ENCODE measurements at places on chromosomes 3 and 15.

DNA sequence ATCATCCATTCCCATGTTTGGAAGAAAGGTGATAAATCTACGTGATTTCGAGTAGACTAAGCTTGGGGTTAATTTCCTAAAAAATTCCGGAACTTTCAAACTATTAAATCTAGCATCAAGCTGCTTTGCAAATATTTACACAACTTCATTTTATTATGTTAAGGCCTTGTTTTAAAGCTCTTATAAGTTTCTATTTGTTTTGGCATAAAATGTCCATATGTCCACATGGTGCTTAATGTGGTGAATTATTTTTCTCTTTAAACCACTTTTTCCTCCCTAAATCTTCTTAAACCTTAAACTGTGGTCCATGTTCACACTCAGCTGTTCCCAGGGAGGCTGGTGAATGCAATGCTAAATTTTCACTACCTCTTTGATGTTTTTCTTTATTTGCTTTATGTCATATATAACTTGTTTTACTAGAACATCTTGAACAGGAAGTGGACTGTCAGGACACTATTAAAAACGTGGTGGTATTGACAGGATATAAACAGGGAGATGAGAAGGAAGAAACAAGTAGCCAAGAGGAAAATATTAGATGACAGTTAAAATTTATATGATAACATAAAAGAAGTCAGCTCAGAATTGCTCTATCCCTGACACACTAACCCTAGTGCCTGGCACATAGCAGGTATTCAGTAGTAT lies 72.5 kb upstream of the AGTR1 start:
- DNase-seq: no peak

DNA sequence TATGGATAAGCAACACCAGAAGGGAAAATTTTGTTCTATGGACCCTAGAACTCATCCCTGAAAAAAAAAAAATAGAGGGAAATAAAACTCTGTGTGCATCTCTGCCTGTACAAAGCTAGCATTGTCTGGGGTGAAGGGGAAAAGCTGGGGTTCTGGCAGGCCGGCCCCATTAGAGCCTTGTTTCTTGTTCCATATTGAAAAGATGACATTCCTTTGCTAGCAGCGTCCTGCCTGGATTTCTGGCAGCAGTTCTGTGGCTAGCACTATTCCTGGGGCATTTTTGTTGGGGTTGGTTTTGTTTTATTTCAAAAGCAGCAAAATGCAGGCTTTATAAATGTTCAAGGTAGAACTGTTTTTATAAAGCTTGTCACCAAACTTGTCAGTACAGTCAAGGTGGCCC lies 45.2 kb downstream of the RARB start:
- DNase-seq: no peak

DNA sequence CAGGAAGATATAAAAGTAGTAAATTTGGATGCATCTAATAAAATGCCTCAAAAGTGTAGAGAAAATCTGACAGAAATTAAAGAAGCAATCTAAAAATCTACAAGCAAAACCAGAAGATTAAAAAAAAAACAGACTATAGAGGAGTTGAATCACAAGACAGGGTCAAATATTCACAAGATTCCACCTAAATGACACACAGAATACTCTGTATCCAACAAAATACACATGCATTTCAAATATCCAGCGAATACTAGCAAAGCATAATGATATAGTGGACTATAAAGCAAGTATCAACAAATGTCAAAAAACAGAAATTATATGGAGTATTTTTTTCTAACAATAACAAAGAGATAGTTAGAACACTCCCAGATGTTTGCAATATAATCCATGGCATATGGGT lies 20.5 kb upstream of the ACTC1 start:
- no peak for DNase-seq

GRCh38 chr15:39172380-39173281 lies 408.2 kb upstream of the THBS1 start:
- DNase-seq: no peak

GRCh38 chr3:143011705-143012104 lies 10.3 kb downstream of the U2SURP start:
- DNase-seq: no peak

DNA sequence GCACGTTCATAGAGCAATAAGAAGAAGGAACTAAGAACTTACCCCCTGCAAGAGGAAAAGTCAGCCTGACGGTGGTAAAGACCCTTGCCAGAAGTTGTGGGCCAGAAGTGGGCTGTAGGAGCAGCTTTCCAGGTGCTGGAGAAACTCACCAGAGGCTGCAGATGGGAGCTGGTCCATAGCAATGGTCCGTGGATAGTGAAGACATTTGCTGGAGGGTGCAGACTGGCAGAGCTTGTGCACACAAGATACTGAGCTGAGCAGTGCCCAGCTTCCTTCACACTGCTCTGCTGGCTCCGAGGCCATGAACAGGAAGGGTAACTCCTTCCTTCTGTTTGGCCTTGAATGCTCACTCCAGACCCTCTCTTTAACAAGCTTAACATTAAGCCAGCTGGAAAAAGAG lies 149.8 kb upstream of the BNIP2 start:
- DNase-seq: no peak

GRCh38 chr3:54622678-54623077 lies 305.2 kb downstream of the LRTM1 start:
- DNase-seq: no peak

DNA sequence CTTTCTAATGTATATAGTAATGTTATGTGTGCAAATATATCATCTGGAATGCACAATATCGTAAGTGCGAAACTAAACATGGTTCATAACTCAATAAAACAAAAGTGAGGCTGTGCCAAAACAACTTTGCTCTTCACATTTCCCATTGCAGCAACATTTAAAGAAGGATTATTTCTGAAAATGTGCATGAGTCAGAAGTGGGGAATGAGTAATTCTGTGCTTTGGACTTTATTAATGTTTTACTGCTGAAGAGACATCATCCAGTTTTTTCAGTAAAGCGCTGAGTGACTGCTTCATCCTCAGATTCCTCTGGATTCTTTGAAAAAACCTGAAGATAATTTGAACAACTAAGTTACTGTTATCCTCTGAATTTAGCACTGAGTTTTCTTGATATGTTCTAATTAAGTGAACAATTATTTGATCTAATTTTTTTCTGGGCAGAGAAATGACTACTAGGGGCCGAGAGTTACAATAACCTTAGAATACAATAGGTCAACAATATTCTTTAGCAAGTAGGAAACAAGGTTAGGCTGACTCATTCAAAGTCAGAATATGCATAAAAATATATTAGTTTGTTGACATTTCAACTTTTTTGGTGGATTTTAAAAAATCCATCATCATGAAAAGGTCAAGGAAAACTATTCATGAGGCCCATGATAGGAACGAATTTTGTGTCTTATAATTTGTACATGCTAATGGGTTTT lies 20.0 kb upstream of the PLCL2 start:
- DNase-seq: no peak

GRCh38 chr3:153889905-153890334 lies 231.3 kb upstream of the ARHGEF26 start:
- DNase-seq: no peak

- no peak for DNase-seq
Measured at GRCh38 chr3:144175644-144176425, 204.2 kb downstream of the DIPK2A start.

GRCh38 chr15:37891766-37892368 lies 42.6 kb upstream of the TMCO5A start:
- DNase-seq: no peak

- DNase-seq: no peak
Measured at GRCh38 chr3:33637482-33637881, 80.6 kb downstream of the CLASP2 start.

- DNase-seq: no peak
Measured at GRCh38 chr3:32359766-32360492, 31.7 kb upstream of the CMTM7 start.

GRCh38 chr3:107132674-107133073 lies 244.6 kb upstream of the CCDC54 start:
- DNase-seq: no peak

DNA sequence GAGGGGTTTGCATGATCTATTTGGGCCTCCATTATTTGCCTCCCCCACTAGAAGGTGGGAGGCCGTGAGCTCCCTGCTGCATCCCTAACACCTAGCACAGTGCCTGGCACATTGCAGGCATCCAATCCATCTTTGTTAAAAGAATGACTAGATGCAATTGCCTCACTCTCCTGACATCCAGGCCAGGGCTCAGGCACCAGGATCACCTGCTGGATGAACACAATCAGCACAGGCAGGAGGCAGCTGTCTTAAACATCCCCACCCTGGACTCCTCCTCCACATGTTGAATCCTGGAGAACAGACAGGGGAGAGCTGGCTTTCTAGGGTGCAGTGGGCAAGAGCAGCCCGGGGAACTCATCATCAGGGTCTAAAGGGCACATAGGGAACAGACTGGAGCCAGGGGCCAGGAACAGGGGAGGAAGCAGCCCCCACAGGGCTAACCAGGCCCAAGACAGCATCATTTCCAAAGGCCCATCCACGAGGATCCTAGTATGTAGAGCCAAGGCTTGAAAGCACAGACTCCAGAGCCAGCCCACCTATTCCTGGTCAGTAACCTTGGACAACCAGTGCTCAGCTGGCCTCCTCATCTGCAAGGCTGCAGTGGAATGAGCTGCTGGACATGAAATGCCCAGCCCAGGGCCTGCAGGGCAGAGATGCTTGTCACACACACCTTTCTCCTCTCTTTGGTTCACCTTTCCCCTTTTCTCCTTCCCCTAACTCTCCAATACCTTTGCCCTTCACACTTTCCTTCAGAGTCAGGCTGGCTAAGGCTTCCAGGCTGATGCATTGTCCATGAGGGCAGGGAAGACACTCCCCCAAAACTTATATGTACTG lies 254.4 kb upstream of the TLE3 start:
- DNase-seq: no peak

GRCh38 chr3:64763980-64764379 lies 76.2 kb upstream of the ADAMTS9 start:
- no peak for DNase-seq

- DNase-seq: no peak
Measured at GRCh38 chr3:100072326-100073048, 41.8 kb downstream of the FILIP1L start.

GRCh38 chr15:101303408-101303807 lies 8.4 kb upstream of the SNRPA1 start:
- no peak for DNase-seq

DNA sequence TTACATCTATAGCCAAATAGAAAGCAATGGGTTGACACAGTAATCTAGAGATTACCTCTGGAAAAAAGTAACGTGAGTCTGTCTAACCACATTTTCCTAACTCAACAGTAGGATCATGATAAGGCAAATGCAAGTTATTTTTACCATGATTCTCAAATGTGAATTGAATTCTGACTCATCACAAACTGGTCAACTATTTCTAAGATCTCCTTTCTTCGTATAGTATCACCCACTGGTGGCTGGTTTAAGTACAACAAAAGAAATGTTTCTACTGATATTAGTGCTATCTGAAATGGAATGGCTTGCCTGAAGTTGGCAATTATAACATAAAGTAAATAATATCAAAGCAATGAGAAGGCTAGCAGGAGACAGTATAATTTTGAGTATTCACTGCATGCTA lies 102.2 kb downstream of the ABI3BP start:
- no peak for DNase-seq

Data from CD4-positive, alpha-beta T cell treated with Interleukin-1 beta for 1 hour (primary cell).